Daoy (cell line): ENCODE measurements at places on chromosomes 2 and 18. TPM values are rescaled to one million over a fixed set of nuclear protein-coding genes. Genes with fewer than 3 reads are reported as not detected.

Gene NBEAL1
- 11.0 and 17.6 TPM in 2 replicates for total RNA-seq

Gene KCNS3
- total RNA-seq: 6.2 and 9.7 TPM in 2 replicates

- peak; percentile 11 for DNase-seq
These were observed 565.5 kb downstream of the CCDC85A start for GRCh38 chr2:56749152-56749752.

DNA sequence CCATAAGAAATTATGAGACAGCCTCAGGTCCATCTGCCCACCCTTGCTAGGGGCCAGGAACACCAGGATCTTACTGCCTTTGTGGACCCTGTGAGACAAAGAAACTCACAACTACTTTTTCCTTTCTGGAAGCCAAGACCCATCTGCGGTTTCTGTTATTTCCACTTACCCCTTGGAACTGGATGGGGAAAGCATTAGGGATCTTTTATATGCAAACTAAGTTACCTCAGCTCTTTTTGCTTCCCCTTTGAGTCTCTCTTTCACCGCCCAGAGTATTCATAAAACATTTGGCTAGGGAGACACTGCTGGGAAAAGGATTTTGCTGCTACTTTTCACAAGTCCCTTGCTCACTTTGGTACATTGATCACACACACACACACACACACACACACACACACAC, 95.7 kb downstream of the ZNF385B start:
- DNase-seq: no peak

GRCh38 chr18:23238152-23238531, 102.9 kb downstream of the CABLES1 start:
- DNase-seq: peak; percentile 73

DNA sequence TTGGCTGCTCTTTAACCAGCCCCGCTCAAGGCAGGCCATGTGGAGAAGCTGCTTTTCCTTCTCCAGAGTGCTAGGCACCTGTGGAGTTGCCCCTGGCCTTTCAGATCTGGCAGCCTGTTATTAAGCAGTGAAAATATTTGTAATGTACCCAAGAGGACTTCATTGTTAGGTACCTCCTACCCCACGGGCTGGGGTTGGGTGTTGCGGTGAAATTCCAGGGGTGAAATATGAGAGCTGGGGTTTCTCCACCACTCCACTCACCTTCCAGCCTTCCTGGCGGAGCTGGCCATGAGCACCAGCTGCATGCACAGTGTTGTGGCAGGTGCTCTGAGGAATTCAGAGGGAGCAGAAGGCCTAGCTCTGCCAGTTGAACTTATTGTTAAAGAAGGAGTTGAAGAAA, 39.1 kb downstream of the NTSR2 start:
- no peak for DNase-seq

DNA sequence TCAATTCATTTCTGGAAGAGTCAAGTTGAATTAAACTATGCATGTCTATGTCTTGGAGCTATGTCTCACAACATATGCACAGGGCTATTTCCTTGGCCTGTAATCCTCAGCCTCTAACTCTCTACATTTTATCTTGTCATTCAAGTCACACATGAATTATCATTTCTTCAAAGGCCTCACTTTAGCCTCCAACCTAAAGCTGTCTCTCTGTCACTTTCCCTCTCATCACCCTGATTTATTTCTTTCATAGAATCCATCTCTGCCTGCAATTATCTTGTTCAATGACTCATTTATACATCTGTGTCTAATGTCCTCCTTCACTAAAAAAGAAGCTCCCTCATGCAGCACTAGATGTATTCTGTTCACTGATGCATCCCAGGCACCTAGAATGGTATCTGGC, 614.2 kb upstream of the REG3G start:
- no peak for DNase-seq

GRCh38 chr2:237512774-237513466, 25.9 kb downstream of the MLPH start:
- peak; percentile 87 for DNase-seq

DNA sequence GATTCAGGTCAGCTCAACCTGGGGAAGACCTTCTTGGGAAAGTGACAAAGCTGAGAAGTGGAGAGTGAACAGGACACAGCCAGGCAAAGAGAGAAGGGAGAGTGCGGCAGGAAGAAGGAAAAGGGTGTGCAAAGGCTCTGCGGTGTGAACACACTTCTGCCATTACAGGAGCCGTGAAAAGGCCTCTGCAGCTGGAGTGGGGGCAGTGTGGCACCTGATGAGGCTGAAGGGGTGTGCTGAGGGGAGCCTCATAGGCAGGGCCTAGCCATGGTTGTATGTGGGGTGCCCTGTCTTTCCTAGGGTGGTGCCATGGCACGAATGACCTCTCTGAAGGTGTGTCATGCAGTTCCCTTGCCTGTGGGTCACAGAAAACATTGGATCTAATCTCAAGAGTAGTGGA, 347.6 kb downstream of the CYRIA start:
- DNase-seq: no peak

- DNase-seq: no peak
These were observed 63.7 kb downstream of the EIPR1 start for GRCh38 chr2:3313781-3314375.

Gene RAB27B
- total RNA-seq: 0.77 and 1.1 TPM in 2 replicates
